Stimulated activated CD8-positive, alpha-beta memory T cell treated with anti-CD3 and anti-CD28 coated beads, Interleukin-7, amount 100 ng/mL, for 4 hours (primary cell): ENCODE measurements at places on chromosomes 4 and X.

DNA sequence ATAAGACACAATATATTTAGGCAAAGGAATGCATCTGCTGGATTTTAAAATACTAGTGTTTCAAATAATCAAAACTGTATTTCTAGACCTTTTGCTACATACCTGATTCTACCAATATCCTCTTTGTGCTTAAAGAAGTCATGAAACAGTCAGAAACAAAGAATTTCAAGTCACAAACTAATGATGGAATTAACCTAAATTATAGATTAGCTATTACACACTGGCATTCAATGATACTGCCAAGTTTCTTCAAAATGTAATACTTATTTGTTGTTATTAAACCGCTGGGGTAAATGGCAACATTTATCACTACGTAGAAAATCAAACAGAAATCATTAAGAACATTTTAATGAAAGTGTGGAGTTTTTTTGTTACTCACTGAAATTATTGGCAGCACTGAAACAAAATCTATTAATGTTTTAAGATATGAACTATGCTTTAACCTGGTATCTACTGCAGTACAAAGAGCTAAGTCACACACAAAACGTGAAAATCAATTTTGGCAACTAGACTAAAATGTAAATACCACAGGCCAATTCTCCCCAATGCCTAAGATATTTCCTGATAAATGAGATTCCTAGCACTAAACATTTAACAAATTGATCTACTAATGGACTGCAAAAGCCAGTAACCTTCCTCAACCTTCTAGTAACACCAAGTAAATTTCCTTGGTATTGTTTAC lies 19.4 kb downstream of the PDGFC start:
- no peak for DNase-seq

- no peak for DNase-seq
These were observed 313.7 kb upstream of the SMIM31 start for GRCh38 chr4:164440199-164440598.

- no peak for DNase-seq
These were observed 47.9 kb downstream of the RGS12 start for GRCh38 chr4:3340700-3341083.

- no peak for DNase-seq
These were observed 432.3 kb upstream of the HS3ST1 start for GRCh38 chr4:11860996-11861395.

- DNase-seq: no peak
These were observed 269.4 kb downstream of the IL15 start for GRCh38 chr4:141905751-141906150.

- no peak for DNase-seq
These were observed 512.2 kb downstream of the PDHA2 start for GRCh38 chr4:96352051-96352517.

- no peak for DNase-seq
These were observed 81.9 kb downstream of the STK32B start for GRCh38 chr4:5133201-5133600.

- no peak for DNase-seq
These were observed 85.5 kb upstream of the ACSL1 start for GRCh38 chr4:184911310-184911709.

GRCh38 chrX:151227627-151228026 lies 51.2 kb downstream of the GPR50 start:
- no peak for DNase-seq

DNA sequence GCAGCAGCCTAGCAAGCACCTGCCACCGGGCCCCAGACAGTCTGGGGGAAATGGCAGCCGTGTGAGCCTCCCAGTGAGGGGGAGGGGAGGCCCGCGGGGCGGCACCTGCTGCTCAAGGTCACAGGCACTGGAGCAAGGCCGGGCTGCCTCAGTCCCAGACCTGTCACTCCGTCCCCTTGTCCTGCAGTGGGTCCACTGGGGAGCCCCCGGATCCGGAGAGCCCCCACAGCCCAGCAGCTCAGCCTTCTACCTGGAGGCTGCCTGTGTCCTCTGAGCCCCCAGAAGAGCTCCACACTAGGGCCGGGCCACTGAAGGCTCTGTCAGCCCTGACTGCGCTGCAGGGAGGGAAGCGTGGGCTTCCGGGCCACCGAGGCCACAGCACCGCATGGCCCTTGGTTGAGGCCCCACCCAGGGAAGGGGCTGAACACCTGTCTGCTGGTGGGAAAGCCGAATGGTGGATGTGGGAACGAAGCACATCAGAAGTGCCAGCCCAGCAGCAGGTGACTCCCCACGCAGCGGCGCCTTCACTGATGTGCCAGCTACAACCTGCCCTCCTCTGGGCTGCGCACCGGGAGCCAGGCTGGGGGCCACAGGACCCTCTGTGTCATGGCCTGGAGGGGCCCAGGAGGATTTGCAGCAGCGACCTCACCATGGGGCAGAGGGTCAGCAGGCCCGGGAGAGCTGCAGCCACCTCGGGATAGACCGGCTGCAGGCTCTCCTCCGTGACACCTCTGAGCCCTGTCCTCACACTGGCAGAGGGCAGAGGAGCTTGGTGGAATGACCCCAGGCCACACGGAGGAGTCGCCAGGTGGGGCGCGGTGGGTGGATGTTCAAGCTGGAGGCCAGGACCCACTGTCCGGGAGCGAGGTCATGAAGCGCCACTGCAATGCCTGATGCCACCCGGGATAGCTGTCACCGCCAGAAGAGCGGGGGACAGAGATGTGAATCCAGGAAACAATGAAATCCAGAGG lies 35.0 kb upstream of the MXD4 start:
- no peak for DNase-seq

- no peak for DNase-seq
These were observed 49.6 kb downstream of the MAP7D2 start for GRCh38 chrX:20066968-20067708.

DNA sequence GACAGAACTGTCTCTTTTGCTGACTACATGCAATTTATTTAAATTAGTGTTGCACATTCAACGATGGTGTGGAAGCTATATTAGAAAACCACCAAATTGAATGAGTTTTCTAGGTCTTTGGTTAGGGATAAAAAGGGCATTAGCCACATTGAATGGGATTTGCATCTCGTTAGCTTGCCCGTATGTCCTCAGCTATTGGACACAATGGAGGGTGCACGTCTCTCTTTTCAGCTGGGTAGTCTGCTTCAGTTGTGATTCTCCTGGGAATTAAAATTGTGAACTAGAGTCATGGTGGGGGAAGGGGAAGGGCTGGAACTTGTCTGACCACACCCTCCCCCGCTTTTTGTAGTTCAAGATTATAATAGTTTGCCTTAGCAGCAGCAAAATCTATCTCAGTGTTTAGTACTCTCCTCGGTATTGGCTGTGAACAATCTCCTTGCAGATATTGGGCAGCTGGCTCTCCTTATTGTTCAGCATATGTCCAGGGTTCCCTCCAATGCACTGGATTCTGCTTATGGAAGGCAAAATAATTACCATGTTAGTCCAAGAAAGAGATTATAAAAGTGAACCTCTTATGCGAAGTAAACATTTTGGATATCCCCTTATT lies 23.3 kb downstream of the TRIM2 start:
- no peak for DNase-seq

- DNase-seq: no peak
These were observed 446.9 kb downstream of the GRXCR1 start for GRCh38 chr4:43339435-43339834.
